ENCODE measurements at places on chromosomes 2 and 18.

- DNase-seq = no peak
Observed at GRCh38 chr2:238121511-238122286, 16.8 kb upstream of the KLHL30 start.

DNA sequence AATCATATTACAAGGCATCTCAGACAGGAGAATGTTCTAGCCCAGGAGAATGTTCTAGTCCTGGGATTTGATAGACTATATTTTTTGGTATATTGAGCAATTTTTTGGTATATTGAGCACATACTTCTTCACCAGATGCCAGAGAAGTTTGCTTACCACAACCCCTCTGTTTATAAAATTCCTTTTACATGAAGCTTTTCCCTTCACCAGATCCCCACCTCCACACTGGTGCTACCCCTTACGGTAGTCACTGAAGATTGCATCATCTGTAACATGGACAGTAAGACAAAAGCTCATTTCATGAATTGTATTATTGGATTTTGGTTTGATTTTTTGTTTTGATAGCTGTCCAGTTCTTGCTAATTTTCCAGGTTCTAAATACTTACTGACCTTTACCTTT lies 7.2 kb upstream of the HNMT start:
- no peak for DNase-seq

- no peak for DNase-seq
Observed at GRCh38 chr18:5841518-5841917, 53.8 kb downstream of the TMEM200C start.

GRCh38 chr2:27752551-27753237 lies 18.8 kb upstream of the MRPL33 start:
- peak; percentile 94 for DNase-seq

DNA sequence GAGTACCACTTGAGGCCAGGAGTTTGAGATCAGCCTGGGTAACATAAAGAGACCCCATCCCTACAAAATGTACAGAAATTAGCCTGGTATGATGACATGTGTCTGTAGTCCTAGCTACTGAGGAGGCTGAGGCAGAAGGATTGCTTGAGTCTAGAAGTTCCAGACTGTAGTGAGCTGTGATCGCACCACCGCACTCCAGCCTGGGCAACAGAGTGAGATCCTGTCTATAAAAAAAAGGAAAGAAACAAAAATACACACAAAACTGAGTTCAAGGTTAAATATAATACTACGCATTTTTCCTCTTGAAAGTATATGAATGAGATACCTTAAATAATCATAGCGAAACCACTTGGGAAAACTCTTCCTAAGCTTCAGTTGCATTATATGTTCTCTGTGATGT lies 94.0 kb downstream of the LDLRAD4 start:
- no peak for DNase-seq

DNA sequence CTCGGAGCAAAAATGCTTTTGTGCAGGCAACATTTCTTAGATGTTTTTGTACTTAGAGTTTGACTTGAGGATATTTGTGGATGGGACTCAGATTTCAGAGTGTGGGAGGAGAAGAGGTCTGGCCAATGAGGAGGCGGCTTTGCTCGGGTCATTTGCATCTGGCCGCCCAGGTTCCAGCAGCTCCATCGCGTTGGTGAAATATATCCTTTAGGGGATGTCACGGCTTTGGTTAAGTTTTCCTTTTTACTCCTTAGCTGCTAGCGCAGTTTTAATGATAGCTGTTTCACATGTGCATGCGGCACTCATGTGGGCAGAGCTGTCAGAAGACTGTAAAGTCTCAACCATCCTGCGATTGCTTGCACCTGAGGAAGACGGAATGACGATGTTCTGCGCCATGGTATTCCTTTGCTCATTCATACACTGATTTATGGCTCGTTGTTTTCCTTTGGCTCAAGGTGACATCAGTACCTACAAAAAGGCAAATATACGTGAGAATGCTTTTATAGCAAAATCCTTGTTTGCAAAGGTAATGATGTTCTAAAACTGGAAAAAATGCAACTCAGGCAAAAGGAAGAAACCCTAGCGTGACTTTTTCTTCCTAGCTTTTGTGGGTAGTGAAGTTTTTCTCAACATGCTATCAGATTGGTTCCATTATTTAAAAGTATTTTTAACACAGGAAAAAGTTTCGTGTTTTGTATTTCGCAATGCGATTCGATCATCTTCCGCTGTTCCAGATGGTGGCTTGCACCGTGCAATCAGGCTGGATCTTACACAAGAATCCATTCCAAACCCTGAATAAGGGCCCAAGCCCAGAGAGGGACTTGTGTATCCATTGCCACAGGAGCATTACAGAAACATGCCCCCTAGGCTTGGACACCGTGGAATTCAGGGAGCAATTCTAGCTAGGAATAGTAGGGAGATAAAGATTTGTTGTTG lies 70.5 kb upstream of the ZNF516 start:
- DNase-seq = peak; percentile 93

GRCh38 chr2:157438863-157439823 lies 4.7 kb downstream of the CYTIP start:
- no peak for DNase-seq
